ENCODE measurements at places on chromosomes 1 and 21. TPM values are rescaled to one million over a fixed set of nuclear protein-coding genes. Genes with fewer than 3 reads are reported as not detected.

Gene HRNR
- not detected for polyA plus RNA-seq

Gene FCRL6
- polyA plus RNA-seq: not detected

Gene CLDN14
- polyA plus RNA-seq: 0.06 TPM

Gene SYTL1
- 2.5 TPM for polyA plus RNA-seq

Gene TMPRSS15
- not detected for polyA plus RNA-seq

Gene TIE1
- 38.7 TPM for polyA plus RNA-seq

Gene NBPF20
- polyA plus RNA-seq: 0.80 TPM

Gene NTMT2
- polyA plus RNA-seq: 1.1 TPM

Gene DYRK3
- 31.1 TPM for polyA plus RNA-seq

Gene KAZN
- polyA plus RNA-seq: 1.9 TPM

Gene GABRD
- polyA plus RNA-seq: 0.87 TPM

Gene FAM72C
- polyA plus RNA-seq: not detected

Gene CLDN8
- not detected for polyA plus RNA-seq

Gene CLDN17
- not detected for polyA plus RNA-seq

Gene C1QC
- 18.0 TPM for polyA plus RNA-seq

Gene DFFB
- 1.5 TPM for polyA plus RNA-seq

Gene MXRA8
- polyA plus RNA-seq: 35.6 TPM

Gene KRTAP13-2
- not detected for polyA plus RNA-seq

Gene GJB3
- not detected for polyA plus RNA-seq

Gene ASCL5
- not detected for polyA plus RNA-seq

Gene XCL2
- polyA plus RNA-seq: 0.17 TPM

Gene BSND
- not detected for polyA plus RNA-seq

Gene PTPRU
- 13.5 TPM for polyA plus RNA-seq

Gene ACTL8
- polyA plus RNA-seq: not detected

Gene PLPPR4
- 0.15 TPM for polyA plus RNA-seq

Gene NECAP2
- 17.4 TPM for polyA plus RNA-seq

Gene S100A7
- polyA plus RNA-seq: not detected

Measured in heart right ventricle (tissue), 16 donors.